Hindlimb muscle (tissue), 1 donor: ENCODE measurements at places on chromosomes 16 and 17.

GRCh38 chr16:20621406-20621805 is 45.2 kb upstream of the ACSM2B start:
- no peak for DNase-seq

GRCh38 chr16:79194291-79194690 is 406.2 kb downstream of the MAF start:
- DNase-seq, result no peak

GRCh38 chr17:65049085-65049756 is 7.3 kb downstream of the GNA13 start:
- DNase-seq, result no peak

DNA sequence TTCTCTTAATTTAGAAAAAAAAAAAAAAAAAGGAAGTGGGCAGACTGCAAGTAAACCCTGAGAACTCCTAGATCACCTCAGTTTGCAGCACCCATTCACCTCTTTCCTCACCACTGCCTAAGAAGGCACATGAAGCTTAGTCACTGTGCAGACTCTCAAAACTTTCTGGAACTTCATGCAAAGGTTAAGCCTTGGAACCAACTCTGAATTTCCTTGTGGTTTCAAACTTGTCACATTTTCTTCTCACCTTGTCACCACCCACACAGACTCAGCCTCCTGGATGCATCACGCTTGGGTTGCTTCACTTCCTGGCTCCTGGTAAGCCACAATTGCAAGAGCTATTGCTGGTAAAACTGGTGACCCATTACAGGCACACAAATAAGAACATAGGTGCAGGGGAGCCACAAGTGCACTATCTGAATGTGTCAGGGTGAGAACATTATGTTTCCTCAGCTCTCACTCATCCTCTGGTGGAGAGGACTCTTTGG is 15.0 kb upstream of the CPD start:
- DNase-seq, result no peak

DNA sequence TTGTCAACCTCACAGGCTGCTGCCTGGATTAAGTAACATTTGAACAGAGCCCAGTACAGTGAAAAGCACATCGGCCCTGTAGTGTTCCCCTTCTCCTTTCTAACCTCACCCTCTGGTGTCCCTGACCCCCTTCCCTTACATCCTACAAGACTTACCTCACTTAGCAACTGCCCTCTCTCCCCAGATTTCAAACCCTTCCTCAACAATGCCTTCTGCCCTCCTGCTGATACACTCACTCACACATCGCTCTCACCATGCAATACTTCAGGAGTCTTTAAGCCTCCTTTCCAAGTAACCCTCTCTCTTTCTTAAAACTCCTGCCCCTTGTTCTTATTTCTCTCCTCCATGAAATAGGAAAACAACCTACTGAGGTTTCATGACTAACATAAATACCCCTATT is 17.8 kb downstream of the ZZEF1 start:
- DNase-seq, result no peak

DNA sequence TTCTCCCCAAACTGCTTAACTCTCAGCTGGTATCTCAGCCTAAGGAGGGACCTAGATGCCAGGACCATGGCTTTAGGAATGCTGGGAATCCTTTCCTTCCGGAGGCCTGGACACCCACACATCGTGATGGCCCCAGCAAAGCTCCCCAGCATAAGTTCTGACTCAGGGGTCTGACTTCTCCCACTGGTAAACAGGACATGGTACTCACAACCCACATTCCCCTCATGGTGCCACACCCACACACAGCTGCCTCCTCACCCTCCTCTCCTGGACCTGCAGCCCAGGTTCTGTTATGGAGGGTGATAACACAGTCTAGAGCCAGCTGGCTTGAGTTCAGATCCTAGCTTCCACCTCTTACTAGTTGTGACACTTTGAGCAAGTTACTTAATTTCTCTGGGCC is 719 bp upstream of the RNF227 start:
- no peak for DNase-seq

DNA sequence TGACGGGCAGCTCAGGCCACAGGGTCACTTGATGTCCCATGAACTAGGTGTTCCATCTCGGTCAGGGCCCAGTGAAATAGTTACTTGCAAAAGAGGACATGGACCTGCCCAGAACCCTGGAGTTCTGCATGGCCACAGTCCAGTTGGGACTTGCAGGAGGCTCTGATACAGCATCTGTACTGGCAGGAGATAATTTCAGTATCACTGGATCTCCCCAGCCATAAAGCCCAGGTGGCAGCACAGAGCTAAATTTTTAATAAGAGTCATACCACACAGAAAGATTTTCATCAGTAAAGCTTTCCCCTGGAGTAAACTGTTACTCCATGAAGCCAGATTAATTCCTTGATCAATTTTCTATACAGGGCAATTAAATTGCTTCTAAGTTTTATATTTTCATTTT is 18.0 kb upstream of the SLC16A5 start:
- DNase-seq, result no peak

DNA sequence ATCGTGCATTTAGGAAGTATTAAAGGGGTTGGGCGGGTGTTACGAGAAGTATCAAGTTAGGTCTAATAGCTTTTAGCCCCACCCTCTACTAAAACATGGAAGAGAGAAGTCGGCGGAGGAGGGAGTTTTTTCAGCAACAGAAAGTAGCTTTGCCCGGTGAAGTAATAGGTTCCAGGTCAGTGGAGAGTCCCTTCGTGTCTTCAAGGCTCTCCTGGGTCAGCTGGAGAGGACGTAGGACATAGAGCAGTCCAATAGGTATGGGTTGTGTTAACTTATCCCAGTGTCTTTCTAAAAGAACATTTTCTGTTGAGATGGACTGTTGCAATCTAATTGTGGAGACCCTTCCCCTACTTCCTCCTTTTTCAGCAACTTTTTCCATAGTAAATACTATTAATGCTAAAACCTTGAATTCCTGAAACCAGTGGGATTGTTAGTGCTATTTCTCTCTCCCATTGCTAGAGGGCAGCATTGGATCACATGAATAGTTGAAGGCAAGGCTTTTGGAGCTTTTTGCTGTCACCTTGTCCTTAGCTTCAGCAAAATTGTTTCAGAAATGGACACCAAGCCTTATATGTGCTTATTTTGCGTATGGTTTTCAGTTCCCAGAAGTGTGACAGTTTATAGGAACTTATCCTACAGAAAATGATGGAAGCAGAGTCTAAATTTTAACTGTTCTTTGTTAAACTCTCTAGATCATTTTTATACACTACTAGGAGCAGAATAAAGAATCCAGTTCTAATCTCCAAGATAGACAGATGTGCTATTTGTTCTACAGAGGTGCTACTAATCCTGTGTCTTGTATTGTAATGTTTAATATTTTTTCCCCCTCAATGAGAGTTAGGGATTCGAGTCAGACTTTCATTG is 38.4 kb downstream of the UTP18 start:
- DNase-seq, result peak; percentile 35

DNA sequence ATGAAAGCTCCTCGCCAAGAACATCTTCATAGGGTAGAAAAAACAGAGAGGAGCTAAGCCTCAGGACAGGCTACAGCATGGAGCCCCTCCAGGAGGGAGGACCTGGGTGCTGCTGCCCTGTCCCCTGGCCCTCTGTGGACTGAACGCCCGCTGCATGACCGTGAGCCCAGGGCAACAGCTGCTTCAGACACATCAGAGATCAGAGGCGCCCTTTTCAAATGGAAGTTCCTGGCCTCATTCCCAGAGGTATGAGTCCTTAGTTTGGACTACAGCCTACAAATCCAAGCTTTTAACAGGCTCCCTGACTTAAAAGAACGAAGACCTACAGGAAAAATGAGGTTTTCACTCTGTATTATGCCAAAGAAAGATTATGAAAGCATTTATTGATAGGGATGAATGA is 48.5 kb downstream of the ZNF18 start:
- DNase-seq, result no peak

- DNase-seq, result no peak
These were observed 411.8 kb upstream of the SALL1 start for GRCh38 chr16:51562891-51563290.

DNA sequence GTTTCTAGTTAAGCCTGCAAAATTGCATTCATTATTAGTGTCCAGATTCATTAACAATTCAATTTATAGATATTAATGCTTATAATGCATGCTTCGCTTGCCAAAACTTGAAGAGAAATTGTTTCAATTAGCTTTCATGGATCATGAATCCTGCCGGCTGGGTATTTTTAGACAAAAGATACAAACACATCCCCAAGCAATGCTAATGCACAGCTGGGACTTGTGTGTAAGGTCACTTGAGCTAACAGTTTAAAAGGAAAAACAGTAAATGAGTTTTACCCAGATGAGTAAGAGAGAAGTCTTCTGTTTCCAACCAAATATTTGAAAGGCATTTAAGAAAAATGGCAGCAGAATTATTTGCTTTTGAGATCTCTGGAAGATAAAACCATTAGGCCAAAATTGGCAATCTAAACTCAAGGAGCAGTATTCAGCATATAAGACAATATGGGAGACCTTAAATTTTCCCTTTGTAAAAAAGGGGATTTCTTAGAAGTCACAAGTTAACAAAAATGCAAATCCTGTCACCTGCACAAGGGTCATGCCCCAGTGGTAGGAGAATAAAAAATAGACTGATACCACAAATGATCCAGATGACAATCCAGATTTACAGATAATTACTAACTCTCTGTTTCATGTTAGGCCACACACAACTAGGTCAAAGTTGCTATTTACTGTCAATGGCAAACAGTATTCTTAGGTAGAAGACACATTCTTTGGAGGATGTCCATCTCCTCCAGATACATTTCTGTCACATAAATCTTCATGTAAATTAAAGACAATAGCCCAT is 418.4 kb upstream of the PMFBP1 start:
- DNase-seq, result no peak

DNA sequence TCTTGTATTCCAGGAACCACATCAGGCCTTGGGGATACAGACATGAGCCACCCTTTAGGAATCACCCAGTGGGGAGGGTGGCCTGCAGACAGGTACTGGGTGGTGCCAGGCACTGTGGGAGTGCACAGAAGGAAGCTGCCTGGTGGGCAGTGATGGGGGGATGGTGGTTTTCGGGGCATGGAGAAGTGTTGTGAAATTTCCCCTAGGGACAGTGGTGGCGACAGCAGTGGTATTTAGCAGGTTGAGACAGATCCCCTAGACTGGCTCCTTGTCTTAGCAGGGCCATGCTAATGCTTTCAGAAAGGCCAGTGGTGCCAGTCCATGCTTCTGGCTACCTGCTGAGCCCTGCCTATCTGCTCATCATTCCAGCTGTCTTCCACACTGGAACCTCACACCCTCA is 129.6 kb downstream of the SPACA3 start:
- DNase-seq, result no peak

GRCh38 chr16:25027781-25028180 is 12.6 kb upstream of the ARHGAP17 start:
- DNase-seq, result no peak
